ENCODE measurements at places on chromosomes 2 and 18.

- DNase-seq = no peak
Measured at GRCh38 chr2:183759033-183759432, 634.8 kb downstream of the NUP35 start.

GRCh38 chr2:177432703-177433102 lies 40.1 kb downstream of the AGPS start:
- DNase-seq = no peak

DNA sequence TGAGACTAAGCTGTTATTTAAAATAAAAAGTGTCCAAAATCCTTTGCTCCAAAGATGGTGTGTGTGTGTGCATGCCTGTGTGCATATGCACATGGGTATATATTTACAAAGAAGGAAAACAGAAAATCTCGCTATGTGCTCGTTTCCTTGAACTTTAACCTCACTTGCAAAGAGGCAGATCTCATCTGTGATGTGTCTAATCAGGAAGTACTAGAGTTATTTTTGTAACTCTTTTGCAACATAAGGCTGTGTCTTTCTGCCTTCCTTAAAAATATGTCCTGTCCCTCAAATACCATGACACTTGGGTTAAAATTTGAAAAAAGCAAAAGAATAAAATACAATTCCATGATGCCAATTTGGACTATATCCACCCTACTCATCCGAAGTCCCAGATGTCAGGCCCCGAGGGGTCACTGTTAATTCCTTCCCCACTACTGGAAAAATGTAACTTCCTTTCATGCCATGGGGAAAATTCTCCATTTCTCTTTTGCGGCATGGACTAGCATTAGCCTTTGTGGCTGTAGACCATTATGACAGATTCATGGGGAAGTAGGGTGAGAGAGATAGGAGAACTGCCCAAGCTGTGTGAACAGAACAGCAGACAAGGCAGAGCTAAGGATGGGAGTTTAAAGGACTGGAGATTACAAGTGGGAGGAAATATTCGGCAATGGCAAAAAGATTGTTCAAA lies 191.3 kb downstream of the MYO1B start:
- no peak for DNase-seq

DNA sequence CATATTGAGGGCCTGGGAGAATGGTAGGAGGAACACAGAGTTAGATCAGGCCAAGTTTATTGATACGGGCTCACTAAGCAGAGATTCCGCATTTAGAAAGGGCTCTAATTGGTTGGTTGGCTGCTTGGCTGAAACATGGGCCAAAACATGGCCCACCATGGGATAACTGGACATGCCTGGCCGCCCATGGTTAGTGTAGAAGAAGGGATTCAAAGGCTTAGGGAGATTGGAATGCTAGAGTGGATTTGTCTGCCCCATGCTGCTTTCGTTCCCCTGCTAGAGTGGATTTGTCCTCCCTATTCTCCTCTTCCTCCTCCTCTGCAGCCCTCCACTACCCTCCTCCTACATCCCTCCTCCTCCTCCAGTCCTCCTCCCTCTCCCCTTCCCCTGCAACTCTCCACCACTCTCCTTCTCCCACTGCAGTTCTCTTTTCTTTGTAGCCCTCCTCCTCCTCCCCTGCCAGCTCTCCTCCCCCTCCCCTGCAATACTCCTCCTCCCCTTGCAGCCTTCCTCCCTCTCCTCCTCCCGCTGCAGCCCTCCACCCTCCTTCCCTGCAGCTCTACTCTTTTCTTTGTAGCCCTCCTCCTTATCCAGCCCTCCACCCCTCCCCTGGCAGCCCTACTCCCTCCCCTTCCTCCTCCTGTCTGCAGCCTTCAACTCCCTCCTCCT lies 17.2 kb downstream of the BOK start:
- no peak for DNase-seq

DNA sequence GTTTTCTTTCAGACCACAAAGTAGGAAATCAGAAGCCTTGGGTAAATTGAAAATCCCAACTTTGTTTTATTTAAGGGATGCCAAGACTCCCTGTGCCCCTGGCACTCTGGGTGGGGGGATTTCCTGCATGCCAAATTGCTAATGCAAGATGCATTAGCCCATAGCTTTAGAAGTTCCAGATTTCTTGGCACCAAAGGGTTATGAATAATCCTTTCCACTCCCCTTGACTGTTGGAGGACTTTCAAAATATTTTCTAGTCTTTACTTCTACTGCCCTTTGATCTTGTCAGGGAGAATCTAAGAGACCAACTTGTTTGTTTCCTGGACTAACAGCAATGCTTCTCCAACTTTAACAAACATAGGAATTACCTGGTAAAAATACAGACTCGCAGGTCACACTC lies 81.8 kb upstream of the TGIF1 start:
- DNase-seq = no peak

DNA sequence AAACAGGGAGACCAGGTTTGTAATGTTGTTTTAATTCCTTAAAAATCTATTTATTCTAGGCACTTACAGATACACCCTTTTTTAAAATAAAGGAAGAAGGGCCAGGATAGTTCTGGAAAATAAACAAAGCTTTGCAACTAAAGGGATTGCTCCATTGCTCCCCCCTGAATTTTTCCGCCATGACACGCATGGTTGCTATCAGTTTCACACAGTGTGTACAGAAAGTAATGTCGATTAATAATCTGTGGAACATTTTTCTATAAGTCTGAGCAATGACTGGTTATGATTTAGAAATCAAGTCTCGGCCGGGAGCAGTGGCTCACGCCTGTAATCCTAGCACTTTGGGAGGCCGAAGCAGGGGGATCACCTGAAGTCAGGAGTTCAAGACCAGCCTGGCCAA lies 90.8 kb downstream of the GAREM1 start:
- DNase-seq = no peak

DNA sequence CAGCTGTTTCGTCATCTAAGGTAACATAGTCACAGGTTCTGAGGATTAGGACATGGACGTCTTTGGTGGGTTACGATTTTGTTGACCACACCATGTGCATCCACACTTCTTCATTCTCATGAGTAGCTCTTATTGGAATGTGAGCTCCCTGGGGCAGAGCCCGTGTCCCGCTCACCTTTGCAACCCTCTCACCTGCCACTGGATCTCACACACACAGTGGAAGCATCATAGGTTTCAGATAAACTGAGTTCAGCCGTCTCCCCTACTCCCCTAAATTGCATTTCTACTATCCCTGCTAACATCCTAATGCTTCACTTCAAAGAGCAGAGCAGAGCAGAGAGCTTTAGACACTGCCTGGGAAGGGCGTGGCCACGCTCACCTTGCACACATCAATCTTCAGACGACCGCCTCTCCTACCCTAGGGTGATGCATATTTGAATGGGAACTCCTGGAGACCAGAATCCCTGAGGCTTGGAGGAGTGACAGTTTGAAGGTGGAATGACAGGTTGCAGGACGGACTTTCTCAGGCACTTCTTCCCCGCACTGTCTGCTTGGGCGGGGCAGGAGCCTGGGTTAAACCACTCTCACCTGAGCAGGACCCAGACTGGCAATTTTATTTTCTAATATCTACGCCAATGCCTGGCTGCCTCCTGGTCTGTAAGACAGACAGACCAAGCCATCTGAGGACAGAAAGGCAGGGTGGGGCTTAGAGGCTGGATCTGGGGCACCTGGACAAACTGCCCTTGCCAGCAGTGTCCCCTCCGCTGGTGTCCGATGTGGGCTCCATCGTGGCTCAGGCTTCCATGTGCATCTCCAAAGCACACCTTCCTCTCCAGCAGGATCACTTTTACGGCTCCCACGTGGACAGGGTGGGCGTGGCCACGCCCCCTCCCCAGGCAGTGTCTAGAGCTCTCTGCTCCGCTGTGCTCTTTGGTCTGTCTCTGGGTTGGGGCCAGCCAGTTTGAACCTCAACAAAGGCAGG lies 229.5 kb upstream of the COPS8 start:
- no peak for DNase-seq

DNA sequence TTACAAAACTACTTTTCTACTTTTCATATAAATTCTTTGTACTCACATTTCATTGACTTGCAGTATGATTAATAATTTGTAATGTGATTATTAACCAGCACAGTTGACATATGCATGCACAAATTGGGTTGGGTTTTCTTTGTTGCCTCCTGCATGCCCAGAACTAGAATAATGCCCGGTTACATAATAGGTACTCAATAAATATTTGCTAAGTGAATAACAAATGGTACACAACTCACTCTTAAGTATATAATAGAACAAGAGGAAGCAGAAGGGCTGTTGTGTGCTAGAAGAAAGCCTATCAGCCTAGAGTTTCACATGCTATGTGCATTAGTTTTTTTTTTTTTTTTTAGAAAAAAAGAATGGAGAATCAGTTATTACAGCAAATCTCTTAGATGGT lies 9.3 kb downstream of the RDH14 start:
- no peak for DNase-seq

DNA sequence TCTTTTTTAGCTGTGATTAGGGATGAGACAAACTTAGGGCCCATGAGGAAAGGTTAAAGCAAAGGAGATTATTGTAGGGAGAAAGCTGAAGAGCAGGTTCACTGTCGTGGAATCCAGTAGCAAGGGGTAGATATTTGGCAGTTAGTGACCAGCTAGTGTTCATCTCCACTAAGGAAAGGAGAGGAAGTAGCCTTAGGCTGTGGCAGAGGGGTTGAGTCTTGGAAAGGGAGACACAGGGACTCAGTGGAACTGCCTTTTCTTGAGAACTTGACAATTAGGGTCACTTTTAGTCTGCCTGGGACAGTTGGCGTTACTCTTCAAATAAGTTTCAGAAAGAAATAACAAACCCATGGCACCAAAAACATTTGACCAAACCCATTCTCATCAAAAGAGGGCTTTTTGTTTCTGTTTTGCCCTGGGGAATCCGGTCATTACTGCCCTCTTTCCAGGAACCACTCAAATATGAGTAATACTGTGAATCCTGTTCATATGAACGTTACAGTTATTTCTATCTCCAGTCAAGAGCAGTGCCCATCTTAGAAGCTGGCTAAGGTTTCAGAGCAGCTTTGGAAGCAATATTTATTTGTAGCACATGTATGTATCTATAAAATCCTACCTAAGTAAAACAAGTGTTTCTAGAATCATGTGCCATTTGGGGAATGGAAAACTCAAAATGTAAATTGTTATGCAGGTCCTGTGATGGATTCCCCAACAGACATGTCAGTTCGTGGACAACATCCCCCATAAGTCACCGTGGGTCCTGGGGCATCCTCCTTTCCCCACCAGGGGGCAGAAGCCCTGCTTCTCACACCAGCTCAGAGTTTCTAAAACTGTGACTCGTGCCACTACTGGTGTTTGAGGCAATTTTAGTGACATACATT lies 77.3 kb upstream of the PHLPP1 start:
- no peak for DNase-seq

- DNase-seq = no peak
Measured at GRCh38 chr2:75641587-75641986, 5.0 kb upstream of the MRPL19 start.

- DNase-seq = no peak
Measured at GRCh38 chr2:119431976-119432850, 559 bp downstream of the TMEM37 start.

- DNase-seq = no peak
Measured at GRCh38 chr2:12488352-12489318, 228.1 kb upstream of the TRIB2 start.

DNA sequence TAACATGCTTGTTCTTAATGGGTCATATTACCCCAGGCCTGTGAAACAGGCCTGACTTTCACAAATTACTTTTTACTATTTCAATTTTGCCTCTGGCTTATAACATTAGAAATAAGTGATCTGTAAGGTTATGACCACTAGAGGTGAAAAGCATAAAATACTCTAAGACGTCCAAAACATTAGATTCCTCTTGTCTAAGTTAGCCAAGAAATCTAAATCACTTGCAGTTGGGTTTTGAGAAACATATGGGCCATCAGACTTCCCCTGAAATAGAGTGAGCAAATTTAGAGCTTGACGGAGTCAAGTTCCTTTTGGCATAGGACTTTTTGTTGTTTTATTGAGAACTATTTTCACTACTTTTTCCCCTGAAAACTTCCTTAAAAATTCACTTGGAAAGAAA lies 32.7 kb upstream of the RIT2 start:
- no peak for DNase-seq

DNA sequence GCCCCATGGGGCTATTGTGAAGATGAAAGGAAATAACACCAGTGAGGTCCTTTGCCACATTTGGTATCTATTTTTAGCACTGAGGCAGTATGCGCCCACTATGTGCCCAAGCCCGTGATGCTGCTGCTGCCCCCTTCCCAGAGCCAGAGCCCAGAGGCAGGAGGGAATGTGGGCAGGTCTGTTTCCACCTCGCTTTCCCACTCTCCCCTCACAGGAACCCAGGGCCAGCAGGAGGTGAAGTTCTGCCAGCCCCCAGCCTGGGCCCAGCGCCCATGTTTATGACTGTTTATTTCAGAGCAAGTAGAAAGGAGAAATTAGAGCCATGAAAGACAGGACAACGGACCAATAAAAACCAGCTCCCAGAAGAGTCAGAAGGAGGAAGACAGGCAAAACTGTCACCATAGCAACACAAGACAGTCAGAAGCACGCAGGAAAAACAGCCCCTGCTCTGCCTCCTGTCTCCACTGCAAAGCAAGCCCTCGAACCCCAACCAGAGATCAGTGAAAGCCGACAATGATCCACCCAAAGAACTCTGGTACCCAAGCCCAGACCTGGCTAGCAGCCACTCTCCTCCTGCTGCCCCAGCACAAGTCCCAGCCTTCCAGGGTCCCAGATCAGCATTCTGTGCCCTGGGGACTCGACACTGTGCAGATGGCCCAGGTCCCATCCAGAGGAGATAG lies 1.4 kb downstream of the CYRIA start:
- peak; percentile 62 for DNase-seq

GRCh38 chr18:49491534-49491856 lies 4.5 kb upstream of the C18orf32 start:
- no peak for DNase-seq

DNA sequence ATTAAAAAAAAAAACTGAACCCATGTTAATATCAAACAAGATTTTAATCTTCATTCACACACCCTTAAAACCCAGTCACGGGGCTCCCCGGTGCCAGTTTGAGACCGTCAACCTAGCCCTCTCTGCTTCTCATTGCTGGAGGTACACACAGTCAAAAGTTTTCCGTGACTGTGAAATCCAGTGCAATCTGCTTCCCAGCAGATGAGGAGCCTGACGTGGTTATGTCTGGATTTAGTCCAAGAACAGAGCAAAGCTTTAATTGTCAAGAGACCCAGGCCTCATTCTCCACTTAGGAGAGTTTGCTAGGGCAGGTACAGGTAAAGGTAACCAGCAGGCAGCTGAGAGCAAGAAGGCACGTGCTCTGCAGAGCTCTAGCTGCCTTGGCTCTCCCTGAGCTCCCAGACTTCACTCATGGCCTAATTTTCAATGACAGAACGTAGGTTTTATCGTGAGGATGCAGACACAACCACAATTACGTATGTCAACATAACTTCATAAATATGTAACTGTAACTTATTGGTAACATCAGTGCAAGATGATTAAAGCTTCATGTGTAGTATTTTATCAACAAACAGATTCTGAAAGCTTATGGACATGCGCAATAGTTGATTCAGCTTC lies 56.3 kb downstream of the SLC16A14 start:
- DNase-seq = no peak
